HFF-Myc (cell line): ENCODE measurements at places on chromosomes 11 and 22.
A peak's percentile ranks its signal among the peaks of the same experiment; 100 is the strongest.

GRCh38 chr11:9176550-9176949 is 85.2 kb upstream of the SCUBE2 start:
- DNase-seq: no peak

DNA sequence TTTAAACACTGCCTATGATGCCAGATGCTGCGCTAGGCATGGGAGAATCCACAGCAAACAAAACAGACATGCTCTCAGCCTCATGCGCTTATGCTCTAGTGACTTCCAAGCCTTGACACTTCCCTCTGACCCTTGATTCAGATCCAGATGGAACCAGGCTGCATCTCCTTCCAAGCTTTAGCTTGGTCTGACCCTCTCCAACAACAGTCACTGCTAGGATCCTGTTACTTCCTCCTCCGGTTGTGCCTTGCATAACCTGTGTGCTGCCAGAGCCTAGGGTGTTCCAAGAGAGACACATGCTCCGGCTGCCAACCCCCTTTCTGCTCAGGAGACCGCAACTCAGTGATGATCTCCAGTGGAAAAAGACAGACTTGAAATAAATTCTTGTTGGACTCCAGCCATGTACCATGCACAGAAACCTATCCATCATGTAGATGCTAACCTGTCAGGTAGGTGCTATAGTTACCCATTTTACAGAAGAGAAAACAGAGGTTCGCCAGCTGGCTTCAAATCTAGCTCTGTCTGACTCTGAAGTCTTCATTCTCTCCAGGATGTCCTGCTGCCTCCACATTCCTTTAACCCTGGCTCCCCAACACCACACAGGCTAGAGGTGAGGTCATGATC is 136.3 kb upstream of the TEAD1 start:
- no peak for DNase-seq

GRCh38 chr11:19691815-19692500 is 20.7 kb upstream of the NAV2 start:
- no peak for DNase-seq

DNA sequence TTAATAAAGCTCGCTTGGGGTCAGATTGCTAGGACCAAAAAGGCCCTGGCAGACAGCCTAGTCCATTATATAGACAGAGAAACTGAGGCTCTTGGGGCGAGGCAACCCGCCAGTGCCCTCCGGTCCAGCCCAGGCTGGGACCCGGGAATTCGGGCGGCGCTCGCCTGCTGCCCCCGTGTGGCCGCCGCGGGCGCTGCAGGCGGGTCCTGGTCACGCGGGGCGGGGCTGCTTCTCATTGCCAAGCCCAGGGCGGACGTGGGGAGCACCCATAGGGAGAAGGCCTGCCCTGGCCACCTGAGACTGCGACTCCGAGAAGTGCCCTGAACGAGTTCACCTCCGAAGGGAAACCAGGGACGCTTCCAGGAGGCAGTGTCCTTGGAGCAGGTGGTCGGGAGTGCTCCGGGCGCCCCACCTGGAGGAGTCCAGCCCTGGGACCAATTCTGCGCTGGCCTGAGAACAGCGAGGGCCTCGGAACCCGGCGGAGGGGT is 36.0 kb upstream of the CSNK1E start:
- DNase-seq: no peak

GRCh38 chr11:69744435-69744834 is 30.7 kb downstream of the FGF4 start:
- peak; percentile 32 for DNase-seq

DNA sequence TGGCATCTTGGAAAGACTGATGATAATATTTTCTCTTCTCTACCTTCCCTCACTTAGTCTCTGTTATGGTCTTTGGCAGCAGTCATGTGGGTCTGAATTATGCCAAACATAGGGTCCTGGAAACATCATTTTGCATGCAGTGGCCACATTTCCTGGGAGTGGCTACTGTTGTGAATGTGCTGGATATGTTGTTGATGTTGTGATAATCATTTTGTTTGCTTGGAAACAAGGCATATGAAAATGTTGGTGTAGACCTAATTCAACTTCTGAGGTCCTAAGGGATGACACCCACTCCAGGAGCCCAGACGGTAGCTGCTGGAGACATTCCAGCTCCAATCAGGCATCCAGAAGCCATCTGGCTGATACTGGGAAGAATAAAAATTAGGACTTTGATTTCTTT is 109.7 kb downstream of the DCDC1 start:
- DNase-seq: no peak

GRCh38 chr11:72230764-72231365 is 6.3 kb downstream of the INPPL1 start:
- DNase-seq: no peak

- DNase-seq: no peak
Observed at GRCh38 chr11:17141156-17141555, 63.7 kb upstream of the RPS13 start.

DNA sequence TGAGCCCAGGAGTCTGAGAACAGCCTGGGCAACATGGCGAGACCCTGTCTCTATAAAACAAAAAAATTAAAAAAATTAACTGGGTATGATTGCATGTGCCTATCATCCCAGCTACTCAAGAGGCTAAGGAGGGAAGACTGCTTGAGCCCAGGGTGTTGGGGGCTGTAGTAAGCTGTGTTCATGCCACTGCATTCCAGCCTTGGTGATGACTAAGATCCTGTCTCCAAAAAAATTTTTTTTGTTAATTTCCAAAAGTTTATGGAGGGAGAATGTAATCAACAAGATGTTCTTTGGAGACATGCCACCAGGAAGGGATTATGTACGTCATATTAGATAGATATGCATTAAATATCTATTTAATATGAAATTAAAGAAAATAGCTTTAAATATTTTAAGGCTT is 267.5 kb downstream of the SBF2 start:
- peak; percentile 6 for DNase-seq

- DNase-seq: no peak
Observed at GRCh38 chr11:75964071-75964470, 149.1 kb downstream of the UVRAG start.

DNA sequence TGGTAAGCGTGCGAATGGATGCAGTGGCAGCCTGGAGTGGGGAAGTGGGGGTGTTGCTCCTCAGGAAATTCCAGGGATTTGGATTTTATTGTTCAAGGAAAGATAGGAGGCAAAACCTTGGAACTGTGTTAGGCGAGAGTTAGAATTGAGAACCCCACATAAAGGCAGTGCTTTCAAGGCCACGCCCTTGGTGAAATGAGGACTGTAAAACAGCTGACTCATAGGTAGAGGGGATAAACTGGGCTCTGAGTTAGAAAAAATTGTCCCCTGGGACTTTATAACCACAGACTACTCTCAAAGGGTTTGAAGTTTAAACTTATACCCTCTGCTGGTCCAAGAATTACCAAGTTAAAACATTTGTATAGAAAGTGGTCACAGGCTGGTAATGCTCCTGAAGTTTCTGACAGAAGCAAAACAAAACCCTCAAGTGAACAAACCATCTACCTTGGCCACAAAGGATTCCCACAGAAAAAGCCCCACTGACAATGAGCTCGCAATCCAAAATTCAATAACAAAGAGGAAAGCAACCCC is 250.3 kb upstream of the TBCEL start:
- no peak for DNase-seq

- DNase-seq: no peak
Observed at GRCh38 chr22:48332438-48333322, 1495.0 kb downstream of the BRD1 start.

DNA sequence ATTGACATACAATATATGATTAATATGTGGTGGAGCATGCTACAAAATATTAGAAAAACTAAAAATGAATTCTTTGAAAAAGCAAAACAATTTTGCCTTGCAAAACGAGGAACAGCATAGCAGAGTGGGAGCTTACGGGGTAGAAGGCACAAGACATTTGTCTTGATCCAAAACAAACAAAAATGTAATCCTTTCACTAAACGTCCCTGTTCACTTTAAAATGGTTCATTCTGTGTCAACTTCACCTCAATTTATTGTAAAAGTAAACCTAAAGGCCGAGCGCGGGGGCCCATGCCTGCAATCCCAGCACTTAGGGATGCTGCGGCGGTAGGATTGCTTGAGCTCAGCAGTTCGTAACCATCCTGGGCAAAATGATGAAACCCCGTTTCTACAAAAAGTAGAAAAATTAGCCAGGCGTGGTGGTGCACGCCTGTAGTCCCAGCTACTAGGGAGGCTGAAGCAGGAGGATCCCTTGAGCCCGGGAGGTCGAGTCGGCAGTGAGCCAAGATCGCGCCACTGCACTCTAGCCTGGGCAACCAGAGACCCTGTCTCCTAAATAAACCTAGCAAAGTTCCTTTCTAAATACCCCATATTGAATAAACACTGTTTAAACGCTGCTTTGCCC is 2.0 kb downstream of the PRDM10 start:
- no peak for DNase-seq

DNA sequence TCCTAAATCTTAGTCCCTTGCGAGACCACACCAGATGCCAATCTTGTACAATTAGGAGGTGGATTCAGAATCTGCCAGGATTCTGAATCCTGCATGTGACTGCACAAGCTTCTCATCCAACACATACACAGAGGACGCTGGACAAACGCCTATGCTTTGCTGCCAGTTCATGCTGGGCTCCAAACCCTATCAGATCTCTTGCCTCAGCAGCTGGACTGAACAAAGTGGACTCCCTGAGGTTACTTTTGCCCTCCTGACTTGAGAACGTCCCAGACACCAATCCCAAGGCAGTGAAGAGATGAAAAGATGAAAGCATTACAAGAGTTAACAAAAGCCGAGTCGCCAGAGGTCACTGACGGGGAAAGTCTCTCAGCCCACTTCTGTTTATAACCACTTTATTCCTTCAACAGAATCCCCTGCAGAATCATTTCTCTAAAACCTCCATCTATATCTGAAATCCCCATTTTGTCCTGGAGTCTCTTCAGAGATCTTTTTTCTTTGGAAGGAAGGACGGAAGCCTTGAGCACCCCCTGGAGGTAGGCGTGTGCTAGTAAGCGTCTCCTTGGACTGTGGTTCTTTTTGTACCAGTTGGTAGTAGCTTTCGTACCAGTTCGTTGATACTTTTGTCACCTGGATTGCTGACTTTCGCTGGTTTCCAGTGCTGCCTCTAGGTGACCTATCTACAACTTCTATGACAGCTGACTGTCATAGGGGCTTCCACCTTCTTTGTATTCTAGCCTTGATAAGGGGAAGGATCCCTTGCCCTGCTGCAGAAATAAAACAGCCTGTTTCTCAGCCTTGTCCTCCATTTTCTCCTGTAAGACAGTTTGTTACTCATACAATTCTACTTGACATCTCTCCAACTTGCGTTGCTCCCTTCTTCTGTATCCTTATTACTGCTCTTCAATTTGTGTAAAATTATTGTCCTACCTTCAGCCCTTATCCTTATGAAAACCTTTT is 26.1 kb upstream of the EED start:
- DNase-seq: peak; percentile 51

DNA sequence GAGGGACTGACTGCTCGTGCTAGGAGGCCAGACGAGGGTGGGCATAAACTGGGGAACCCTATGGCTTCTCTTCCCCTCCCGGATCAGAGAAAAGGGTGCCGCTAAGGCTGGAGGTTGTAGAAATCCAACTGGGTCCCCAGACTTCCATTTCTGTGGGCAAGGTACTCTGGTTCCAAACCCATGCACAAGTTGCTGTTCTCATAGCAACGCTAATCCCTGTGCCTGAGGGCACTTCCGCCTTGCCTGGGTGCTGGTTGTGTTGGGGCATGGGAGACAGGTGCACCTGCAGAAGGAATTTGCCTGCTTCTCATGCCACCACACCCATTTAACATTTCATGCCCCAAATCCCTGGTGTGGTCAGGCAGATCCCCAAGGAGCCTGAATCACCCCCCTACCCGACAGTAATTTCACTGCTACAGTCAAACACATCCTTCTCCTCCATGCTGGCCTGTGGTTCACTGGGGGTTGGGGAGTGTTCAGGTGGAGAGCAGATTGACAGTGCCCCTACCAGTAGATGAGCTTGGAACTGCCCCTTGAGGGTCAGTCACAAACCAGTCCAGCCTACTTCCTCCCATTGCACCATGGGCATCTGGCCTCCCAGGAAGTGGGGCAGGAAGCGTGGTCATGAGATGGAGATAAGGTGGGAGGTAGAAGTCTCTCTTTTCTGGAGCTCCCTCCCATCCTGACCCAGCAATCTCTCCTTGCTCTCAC is 1.2 kb downstream of the C2CD2L start:
- no peak for DNase-seq

DNA sequence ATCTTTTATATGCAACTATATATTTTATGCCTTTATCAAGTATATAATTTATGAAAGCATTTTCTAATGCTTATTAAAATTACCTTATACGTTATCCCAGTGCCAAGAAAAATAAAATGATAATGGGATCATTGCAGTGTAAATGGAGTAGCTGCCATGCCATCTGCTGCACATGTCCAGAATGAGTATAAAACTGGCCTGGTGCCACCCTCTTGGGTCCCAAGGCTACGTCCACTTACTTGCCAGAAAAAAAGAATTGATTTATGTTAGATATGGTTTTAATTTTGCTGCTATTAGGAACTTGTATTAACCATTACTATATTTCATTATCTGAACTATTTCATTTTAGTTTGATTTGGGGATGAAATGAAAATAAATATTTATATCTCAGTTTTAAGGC is 1127.1 kb upstream of the CNTN5 start:
- DNase-seq: no peak

- DNase-seq: no peak
Observed at GRCh38 chr22:49994361-49995040, 18.1 kb downstream of the IL17REL start.

DNA sequence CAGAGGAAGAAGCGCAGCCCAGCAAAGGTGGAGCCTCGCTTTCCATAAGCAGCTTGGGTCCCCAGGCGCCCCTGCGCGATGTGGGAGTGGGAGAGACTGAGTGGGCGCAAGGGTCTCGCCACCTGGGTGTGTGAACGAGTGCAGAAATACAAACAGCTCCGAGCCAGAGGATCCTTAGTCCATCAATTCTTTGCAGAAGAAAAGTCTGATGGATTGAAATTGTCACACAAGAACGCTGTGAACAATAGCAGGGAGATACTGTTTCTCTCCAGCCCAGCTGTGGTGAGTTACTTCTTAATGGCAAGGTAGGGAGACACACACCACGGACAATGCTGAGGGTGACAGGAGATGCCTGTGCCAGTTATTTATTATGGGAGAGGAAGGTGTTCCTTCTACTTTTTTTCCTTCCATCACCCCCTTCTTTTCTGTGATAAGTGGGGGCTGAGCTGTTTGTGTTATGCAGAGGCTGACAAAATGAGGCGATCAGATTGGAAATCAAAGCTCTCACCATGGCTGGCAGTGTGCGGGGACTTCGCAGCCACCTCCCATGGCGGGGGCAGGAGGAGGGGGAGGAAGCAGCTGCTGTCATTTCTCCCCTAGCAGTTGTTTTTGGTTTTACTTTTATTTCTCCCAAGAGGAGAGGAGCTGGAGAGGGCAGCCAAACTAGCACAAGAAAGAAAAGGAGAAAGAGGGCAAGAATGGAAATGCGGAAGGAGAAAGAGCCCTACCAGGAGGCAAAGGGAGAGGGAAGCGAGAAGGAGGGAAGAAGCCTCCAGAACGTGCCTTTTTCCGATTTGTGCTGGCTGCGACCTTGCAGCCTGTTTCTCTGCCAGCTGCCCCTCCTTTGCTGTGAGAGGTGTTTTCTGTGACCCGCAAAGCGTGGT is 755.8 kb downstream of the NTM start:
- DNase-seq: no peak

DNA sequence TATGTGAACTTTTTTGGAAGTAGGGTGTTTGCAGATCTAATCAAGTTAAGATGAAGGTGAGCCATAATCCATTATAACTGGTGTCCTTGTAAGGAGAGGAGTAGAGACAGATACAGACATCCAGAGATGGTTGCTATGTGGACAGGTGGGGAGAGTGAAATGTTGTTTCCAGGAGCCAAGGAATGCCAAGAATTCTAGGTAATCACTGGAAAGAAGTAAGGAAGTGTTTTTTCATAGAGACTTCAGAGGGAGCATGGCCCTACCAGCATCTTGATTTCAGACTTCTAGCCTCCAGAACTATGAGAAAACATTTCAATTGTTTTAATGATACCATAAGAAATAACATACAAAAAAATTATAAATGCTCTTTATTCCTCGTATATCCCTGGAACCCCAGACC is 320.5 kb upstream of the ANO3 start:
- DNase-seq: no peak
